ENCODE measurements at places on chromosomes 7 and 10.

DNA sequence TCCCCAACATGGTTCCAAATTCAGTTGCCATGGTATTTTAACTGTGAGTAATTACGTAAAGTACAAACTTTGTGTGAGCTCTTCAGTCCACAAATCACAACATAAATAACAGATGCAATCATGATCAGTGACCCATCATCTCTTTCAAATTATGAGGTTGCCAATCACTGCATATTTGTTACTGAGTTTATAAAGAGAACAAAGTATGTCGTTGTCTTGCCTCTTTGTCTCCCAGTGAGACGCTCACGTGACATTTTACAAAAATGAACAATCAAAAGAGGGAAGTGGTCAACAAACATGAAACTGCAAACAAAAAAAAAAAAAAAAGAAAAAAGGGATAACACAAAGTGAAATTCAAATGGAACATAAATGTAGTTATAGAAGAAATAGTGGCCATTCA is 122.7 kb upstream of the PDSS1 start:
- no peak for DNase-seq

DNA sequence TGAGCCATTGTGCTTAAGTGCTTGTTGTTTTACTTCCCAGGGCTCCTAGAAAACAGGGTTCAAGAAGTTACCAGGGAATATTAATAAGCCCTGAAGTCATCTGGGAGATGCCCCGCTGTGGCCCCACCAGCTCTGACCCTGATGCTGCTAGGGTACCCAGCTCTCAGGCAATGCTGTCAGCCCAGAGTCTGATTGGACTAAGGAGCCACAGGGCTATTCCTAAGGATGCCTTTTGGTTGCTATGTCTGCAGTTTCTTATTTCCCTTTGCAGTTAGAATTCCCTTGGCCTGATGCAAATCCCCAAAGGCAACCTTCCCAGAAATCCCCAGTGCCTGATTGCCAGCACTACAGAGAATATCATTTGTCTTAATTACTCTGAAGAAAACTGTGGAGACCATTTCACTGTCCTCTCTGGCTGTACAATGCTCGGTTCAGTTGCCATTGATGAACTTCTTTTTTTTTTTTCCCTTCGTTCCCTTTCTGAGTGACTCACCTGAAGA is 236.7 kb upstream of the KMT2E start:
- DNase-seq = no peak

- DNase-seq = no peak
Observed at GRCh38 chr7:20191391-20191869, 25.8 kb downstream of the MACC1 start.

- DNase-seq = no peak
Observed at GRCh38 chr10:117590101-117590875, 47.7 kb downstream of the EMX2 start.

GRCh38 chr7:157301610-157302120 is 35.1 kb upstream of the DNAJB6 start:
- no peak for DNase-seq

DNA sequence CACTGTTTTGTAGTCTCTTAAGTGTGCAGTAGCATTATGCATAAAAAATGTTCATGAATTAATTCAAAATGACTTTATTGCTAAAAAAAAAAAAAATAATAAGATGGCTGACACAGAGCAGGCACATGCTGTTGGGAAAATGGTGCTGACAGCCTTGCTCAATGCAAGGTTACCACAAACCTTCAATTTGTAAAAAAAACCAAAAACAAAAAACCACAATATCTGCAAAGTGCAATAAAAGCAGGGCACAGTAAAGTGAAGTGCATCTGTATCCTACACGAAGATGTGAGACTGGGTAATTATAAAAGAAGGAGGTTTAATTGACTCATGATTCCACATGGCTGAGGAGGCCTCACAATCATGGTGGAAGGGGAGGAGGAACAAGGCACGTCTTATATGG is 185.8 kb downstream of the USP6NL start:
- DNase-seq = no peak

DNA sequence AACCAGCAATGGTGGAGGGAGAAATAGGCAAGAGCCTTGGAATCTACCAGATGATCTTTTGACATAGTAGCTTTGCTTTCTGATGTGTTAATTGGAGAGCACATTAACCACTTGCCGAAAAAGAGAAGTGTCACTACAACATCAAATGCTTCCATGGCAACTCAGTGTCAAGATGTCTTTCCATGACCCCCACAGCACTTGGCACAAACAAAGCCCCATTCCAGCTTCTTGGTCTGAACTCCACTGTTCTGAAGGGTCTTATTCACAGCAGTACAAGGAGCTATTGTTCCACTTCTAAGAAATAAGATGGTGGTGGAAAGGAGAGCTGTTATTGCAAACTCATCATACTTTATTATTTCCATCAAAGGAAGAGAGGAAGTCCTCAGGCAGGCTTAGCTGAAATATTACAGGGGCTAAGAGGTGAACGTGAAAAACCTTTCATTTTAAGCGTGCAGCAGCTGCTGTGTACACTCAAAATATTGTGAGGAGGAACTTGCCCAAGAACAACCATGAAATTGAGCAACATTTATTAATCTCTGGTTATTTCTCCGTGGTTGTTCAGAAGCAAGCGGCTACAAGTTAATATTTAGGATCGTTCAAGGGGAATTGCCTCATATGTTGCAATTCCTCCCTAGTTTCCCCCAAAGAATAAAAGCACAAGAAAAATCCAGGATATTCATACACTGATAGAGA is 354.8 kb upstream of the CELF2 start:
- no peak for DNase-seq

- DNase-seq = no peak
Observed at GRCh38 chr10:131694781-131695495, 205.9 kb upstream of the PPP2R2D start.

DNA sequence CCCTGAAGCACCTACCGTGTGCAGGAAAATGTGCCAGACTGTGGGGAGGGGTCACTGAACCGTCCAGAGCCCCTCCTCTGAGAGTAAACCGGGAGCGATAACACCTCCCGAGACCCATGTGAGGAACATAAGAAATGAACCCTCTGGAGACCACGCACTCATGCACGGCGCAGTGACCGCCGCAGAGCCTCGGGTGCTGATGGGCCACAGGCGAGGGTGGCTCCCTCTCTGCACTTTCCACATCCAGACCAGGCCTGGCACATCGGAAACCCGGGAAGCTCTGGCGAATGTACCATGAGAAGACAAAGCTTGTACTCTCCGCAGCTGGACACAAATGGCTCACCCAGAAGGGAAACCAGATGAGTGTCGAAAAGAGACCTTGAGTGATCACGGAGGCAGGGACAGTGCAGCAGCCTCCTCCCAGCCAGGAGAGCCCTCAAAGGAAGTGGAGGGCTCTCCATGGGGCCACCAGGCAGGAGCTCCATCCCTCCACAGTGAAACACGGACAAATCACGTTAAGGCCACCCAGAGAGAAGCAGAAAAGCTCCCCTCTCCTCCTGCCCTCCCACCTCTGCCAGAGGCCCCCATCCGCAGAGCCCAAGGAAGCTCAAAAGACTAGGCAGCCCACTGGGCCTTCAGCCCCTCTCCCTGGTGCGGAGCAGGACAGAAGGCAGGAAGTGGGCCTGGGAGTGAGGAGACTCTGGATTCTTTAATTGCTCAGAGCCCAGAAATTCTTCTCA is 178.1 kb upstream of the PPP2R2D start:
- DNase-seq = no peak

- no peak for DNase-seq
Observed at GRCh38 chr10:99654390-99655175, 4.7 kb upstream of the ENTPD7 start.

DNA sequence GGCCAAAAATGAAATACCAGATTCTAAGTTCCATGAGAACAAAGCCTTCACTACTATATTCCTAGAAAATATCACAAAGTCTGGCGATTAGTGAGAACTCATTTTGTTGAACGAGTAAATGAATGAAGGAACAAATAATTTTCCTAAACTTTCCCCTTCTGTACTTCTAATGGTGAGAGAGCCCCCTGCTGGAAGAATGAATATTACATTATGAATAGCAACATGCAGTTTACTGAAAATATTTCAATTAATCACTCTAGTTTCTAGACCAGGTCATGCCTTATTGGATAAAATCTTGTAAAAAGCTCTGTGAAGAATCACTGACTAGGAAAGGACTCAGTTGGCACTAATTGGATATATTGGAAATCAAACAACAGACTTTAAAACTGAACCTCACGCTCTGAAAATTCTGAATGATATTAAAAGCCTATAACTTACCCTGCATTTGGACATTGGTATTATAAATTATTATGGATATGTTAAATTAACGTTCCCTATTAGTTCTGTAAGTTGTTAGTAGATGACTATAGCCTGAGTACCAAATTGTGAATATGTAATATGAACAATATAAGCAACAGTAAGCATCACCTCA is 32.4 kb upstream of the MTPN start:
- no peak for DNase-seq

GRCh38 chr7:958221-959200 is 4.0 kb upstream of the ADAP1 start:
- no peak for DNase-seq

DNA sequence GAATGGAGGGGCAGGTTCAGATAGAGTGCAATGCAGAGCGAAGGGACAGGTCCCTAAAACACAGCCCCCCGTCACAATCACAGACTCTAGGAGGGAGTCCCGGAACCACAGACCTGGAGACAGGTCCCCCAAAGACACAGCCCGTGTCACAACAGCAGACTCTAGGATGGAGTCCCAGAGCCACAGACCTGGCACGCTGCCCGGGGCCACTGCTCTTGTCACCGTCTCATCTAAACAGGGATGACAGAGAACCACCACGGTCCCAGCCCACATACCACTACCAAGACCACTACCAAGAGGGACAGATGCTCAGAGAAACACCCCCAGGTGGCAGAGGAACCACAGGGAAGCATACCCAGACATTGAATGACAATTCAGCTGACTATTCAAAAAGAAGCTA is 183.9 kb downstream of the TCERG1L start:
- DNase-seq = no peak

DNA sequence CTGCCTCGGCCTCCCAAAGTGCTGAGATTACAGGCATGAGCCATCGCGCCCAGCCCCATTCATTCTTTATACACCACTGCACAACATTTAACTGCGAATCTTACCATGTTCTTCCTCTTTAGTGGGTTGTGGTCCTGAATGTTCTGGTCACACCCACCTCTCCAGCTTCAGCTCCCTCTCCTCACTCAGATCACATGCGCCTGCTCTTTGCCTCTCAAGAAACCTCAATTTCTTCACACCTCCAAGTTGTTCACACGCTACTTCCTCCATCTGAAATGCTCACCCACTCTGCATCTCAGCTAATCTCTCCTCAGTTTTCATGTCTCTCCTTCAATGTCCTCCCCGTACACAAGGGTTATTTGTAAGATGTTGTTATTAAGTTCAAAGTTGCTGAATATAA is 2.4 kb upstream of the PRR15 start:
- DNase-seq = no peak

DNA sequence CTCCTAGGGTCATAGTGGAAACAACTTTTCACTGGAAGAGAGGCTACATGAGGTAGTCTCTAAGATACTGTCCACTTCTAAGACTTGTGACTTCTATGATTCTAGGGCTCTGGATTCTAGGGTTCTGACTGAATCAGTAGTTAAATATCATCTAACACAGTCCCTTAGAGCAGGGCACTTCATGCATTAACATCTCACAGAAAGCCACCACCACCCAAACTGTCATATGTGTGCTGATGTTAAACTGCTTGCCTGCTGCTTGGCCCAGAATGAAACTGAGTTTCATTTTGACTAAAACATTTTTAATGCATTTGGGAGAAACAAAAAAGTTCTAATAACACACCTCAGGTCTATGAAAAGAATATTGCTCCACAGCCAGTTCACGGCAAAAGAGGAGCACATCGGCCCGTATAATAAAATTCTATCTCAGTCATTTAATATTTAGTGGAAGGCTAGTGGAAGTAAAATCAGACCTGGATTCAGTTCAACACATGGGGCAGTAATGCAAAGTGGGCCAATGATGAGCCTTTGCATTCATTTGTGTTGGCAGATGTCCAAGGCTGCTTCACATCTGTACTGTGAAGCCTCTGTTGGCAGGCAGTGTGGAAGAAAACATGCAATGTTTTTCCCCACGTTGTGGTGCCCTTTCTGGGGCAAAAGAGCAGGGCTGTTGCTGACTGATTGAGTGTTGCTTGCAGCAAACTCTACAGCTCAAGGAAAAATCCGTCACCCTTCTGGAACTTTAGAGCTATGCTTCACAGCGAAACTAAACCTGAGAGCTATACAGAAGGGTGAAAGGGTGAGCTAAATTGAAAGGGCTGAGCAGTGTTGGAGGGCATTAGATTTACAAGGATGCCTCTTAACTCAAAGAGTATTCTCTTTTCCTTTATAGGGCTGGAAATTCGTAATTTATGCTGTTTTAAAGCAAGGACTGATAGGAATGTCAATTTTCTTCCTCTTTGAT is 33.5 kb upstream of the AUTS2 start:
- DNase-seq = peak; percentile 14

- no peak for DNase-seq
Observed at GRCh38 chr10:73916761-73917470, 6.0 kb downstream of the PLAU start.

- DNase-seq = no peak
Observed at GRCh38 chr10:72753760-72754231, 61.9 kb downstream of the MCU start.

GRCh38 chr7:151699147-151699927 is 177.6 kb downstream of the PRKAG2 start:
- DNase-seq = no peak

GRCh38 chr7:138170959-138171703 is 94.9 kb downstream of the AKR1D1 start:
- no peak for DNase-seq

DNA sequence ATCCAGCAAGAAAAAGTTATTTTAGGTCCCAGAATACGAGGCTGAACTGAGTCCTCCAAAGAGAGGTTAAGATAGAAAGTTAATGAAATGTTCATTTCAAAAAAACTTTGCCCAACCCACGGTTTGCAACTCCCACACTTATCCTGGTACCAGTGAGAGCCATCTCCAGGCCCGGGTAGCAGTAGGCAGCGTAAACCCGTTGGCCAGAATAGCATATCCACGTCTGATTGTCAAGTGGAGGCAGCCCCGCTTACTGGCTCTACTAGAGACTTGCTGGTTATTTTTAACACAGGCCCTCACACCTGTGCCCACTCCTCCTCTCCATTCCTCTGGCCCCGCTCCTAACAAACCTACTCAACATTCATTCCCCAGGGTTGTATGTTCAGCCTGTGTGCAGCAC is 109.7 kb downstream of the HIP1 start:
- no peak for DNase-seq

GRCh38 chr7:155324012-155324917 is 26.6 kb downstream of the INSIG1 start:
- no peak for DNase-seq

- no peak for DNase-seq
Observed at GRCh38 chr10:1384026-1384425, 327.8 kb downstream of the WDR37 start.

GRCh38 chr7:121298831-121299239 is 30.0 kb upstream of the WNT16 start:
- DNase-seq = no peak

DNA sequence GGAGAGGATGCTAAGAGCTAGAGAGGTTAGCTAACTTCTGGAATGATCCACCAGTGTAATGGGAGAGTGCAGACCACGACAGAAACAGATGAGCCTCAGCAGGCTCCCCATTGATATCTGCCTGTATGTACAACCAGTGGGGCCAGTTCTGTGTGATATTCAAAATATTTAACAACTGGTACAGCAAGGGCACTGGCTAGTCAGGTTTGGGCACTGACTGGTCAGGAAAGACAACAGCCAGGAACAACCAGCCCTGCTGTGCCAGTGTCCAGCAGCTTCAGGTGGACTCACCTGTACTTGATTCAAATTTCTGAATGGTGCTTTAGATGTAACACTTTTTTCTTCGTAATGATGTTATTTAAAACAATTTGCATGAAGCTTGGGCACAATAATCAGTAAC is 5.9 kb upstream of the TRIL start:
- no peak for DNase-seq

Measured in GM04503 (cell line).